ENCODE measurements at places on chromosomes 1 and 21.

DNA sequence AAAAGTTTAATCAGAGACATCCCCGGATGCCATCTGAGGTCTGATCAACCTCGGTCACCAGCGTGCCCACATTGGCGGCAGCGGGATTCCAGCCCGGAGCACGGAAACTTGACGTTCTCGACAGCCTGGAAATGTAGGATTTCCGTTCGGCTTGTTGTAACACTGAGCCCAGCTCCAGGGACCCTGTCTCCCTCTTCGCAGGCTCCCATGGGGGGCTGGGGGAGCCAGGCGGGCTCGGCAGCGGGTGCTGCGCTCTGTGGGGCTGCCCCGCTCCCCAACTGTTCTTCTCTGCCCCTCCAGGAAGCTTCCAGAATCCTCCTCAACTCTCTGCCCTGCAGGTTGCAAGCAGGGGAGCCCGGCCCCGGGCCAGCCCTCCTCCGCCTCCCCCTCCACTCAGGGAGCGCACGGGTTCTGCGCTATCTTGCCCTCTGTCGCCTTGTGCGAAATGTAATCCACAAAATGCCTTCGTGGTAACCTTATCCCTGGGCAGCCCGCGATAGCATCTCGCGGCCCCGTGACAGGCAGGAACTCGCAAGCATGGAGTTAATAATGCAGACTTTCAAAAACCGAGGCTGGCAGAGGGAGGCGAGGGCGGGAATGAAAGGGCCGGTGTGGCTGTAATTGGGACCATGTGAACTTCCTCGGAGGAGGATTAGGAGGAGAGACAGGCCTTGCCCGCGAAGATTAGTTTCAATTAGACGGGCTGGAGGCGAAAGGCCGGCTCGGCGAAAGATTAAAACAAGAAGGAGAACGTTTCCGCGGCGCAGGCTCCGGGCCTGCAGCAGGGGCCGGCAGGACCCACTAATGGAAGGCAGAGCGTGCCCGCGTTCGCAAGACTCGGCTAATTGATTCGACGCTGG is 53.9 kb upstream of the TTC34 start:
- DNase-seq = no peak

DNA sequence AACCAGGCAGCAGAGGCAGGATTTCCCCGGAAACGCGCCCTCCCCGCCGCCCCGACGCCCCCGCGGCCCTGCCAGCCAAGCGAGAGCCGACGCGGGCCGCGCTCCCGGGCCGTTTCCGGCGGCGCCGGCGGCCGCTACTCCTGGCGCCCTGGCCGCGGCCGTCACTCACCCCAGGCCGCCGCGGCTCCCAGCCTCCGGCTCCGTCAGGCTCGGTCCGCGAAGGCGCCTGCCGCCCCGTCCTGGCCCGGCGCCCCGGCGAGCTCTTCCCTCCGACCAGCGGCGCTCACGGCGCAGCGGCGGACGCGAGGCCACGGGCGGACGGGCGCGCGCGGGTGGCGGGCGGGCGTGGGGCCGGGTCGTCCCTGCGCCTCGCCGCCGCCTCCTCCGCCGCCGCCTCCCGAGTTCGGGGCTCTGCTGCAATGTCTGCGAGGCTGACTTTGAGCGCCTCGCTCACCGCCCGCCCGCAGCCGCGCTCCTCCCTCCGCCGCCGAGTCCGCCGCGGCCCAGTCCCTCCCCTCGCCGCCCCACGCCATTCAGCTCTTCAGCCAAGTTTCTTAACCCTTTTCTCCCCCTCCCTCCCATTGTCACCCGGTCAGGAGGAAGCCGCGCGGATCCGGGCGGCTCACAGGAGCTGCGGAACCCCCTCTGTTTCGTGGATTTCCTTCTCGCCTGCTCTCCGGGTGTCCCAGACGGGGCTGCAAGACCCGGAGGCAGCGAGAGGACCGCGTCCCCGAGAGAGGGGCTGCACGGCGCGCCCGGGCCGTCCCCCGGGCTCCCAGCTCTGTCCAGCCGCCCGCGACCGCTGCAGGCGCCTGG is at the start of gene NRIP1:
Gene NRIP1 (minus strand): TSS at position 425 of the 816 bp plus-strand sequence. CDS start 96,808 bp downstream, outside the sequence.
- DNase-seq = no peak

DNA sequence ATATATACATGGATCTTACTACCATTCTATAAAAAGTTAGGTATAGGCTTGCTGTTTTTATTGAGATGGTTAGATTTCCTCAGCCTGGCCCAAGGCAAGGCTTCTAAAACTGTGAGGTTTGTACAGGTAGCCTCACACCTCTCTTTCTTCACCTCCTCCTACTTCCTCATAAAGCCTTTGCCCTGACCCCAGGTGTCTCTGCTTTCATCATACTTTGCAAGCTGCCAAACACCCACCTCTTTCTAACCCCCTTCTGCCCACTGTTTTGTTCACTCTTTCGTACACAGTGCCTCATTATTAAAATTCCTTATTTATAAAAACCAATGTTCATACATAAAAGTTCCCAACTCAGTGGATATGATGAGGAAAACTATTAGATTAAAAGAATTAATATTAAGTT is 31.4 kb upstream of the SOAT1 start:
- no peak for DNase-seq

DNA sequence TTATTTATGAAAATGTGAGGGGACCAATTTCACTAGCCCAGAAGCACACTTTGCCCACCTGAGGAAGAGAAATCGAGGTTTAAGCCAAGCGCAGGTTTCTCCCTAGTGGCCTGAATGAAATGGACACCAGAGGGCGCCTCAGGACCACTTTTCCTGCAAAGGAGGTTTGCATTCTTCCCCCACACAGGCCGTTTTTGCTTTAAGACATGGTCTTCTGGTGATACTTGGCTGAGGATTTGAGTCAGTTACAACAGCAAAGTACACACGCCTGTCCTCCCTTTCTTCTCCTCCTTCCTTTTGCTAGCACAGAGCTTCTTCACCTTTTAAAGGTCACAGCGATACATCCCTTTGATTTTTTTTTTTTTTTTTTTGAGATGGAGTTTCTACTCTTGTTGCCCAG is 5.4 kb downstream of the PLA2G2E start:
- peak; percentile 19 for DNase-seq

GRCh38 chr1:165235155-165235776 is 121.2 kb downstream of the LMX1A start:
- DNase-seq = no peak

DNA sequence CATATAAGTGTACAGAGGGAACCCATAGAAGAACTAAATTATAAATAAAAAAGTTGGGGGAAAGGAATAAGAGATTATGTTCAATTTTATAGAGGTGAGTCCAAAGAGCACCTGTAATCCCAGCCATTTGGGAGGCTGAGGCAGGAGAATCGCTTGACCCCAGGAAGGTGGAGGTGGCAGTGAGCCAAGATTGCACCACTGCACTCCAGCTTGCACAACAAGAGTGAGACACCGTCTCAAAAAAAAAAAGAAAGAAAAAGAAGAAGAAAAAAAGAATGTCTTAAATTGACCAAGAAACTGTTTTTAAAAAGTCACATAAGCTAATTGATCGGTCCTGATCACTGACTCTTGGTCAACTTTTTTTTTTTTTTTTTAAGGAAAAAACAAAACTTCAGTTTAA is 19.1 kb upstream of the ATF3 start:
- DNase-seq = no peak

DNA sequence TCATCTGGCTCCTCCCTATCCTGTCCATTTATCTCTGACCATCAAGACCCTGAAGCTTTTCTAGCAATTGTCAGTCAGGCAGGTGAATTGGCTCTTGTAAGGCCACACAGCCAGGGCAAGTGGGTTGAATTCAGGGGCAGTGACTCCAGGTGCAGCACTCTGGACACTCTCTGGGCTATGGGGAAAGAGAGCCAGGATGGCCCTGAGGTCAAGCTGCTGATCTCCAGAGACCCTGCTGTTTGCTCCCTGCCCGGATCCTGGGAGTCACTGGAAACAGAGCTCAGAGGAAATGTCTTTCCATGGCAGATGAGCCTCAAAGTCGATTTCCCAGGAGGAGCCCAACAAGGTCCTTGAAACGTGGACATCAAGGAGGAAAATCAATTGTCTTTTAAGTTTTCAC is 184.4 kb downstream of the C1orf94 start:
- DNase-seq = no peak

DNA sequence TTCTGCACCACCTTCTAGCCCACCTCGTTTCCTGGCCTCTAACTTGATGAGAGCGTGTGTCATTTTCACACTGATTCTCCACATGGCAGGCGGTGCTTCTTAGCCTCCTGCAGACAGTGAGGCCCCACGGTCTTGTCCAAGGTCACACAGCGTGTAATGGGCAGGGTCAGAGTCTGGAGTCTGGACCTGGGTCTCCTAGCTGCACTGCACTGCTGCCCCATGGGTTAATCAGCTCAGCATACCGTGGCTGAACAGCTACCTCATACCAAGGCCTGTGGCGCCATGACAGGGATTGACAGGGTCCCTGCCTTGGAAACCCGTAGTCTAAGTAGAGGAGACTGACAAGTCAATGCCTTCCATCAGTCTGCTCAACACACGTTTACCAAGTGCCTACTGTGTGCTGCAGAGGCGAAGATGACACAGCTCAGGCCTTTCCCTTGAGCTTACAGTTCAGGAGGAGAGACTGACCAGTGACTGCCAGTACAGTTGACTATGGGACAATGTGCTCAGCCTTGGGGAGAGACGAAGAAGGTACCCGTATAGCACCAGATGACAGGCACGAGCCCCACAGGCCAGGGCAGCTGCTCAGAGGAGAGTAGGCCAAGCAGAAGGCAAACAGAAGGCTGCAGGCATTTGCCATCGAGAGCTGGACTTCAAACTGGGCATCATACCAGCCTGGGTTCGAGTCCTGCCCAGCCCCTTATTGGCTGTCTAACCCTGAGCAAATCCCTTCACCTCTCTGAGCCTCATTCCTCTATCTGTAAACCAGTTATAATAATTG is 5.5 kb downstream of the PCSK9 start:
- no peak for DNase-seq

DNA sequence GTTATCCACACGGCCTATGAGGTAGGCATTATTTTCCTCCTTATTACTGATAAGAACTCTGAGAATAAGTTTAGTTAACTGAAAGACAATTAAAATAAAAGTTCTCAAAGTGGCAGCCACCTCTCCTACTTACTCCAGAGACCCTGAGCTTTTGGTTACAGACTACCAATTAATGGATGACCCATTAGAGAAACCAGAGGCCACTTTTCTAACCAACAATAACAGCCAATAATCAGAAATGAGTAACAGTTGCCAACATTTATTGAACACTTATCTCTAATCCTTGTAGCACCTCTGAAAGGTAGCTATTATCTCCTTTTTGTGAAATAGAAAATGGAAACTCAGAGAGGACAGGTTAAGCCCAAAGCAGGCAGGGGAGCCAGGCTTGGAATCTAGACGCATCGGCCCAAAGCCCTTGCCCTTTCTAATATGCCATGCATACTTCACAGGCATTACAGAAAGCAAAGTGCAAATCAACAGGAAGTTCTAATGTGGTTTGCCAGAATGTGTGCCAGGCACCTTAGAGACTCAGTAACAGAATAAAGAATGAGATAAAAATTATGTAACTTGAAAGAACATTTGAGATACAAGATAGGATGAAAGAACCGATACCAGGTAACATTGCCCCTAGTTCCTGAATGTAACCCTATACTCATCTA is 50.0 kb downstream of the BEND5 start:
- no peak for DNase-seq

All from NCI-H2081 treated with DMSO at 0.1 percent for 48 hours (cell line).